ENCODE measurements at places on chromosomes 6 and 20.

- no peak for DNase-seq
Measured at GRCh38 chr6:85920782-85921181, 278.1 kb upstream of the SYNCRIP start.

DNA sequence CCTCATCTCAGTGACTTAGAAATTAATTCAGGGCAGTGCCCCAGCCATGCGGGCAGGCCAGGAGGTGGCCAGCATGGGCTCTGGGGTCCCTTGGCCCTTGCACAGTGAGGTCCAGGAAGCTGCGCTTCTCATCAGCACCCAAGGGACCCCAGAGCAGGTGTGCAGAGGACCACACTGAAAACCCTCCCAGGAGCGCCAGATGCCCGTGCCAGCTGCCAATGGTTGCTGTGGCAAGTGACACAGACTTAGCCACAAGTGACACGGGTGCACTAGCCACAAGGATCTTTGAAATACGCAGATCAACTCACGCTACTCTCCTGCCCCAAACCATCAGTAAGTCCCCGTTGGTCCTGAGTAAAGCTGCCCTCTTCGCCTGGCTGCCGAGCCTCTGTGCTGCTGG is 88.1 kb downstream of the ERMARD start:
- no peak for DNase-seq

- DNase-seq = no peak
Measured at GRCh38 chr6:109073344-109074132, 21.1 kb downstream of the SESN1 start.

GRCh38 chr6:84156306-84156705 is 71.1 kb downstream of the CEP162 start:
- DNase-seq = no peak

GRCh38 chr20:18511571-18511970 is 3.8 kb downstream of the SEC23B start:
- DNase-seq = no peak

DNA sequence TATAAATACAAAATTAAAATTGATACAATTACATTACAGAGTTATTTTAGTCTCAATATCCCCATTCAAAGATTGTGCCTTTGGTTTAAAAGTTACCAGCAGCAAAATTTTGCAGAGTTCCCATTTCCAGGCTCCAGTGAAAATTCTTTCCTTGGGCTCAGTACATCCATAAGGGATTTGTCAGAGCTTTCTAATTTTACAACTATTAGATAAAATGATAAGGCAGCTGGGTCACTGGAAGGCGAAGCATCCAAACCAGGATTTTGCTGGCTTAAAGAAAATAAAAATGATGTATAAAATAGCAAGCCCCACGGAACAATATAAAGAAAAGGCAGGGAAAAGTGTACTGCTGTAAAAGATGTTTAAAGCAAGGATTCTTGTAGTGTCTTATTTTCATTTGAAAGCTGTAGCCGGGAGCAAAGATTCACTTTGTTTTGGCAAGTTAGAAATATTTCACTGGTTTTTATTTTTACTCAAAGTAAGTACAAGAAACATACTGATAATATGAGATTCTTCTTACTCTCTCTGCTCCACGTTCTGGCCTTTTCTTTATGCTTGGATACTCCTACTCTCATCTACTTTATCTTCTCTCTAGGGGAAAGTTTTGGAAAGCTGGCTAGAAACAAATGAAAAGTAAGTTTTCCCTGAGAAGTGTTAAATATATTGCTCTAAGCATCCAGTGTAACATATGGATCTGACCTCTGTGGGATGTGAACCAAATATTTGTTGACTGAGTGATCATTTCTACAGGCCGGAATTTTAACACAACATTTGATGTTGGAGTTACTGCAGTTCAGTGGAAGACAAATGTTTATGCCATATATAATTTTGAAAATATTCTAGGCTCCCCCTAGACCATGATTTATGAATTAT is 488.4 kb downstream of the PHF3 start:
- DNase-seq = no peak

GRCh38 chr6:3296537-3296936 is 37.8 kb downstream of the PSMG4 start:
- DNase-seq = no peak

- DNase-seq = no peak
Measured at GRCh38 chr6:132142768-132143167, 191.6 kb upstream of the CCN2 start.

DNA sequence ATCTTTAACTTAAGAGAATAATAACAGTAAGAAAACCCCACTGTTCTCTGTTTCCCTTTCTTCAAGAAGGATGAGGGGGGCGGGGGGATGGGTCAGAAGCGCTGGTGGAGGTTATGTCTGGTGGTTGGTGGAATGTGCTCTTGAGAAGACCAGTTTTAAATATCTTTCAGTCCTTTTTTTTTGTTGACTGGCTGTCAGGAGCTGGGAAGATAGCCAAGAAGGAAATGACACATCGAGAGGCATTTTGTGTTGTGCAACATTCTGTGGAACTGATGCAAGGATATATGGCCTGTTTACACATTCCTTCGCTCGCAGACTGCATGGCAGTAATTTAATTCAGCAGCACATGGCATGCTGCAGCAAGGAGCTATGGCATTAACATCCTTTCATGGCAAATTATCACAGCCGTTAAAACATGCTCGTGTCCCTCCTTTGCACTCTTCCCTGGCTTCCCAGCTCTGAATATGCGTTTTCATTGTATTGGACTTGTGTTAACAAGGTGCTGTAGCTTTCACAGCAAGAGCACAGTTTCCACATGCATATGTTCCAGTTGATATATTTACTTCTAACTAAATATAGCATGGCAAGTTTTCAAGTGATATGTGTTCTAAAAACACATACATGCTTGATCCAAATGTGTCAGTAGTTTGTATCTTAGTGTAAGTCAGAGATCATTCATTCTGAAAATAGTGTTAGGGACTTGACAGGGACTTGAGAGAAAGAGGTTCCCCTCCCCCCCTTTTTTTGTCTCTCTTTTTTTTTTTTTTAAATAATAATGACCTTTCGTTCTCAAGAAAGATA is 68.2 kb upstream of the SUPT3H start:
- no peak for DNase-seq

GRCh38 chr6:148311966-148312669 is 30.5 kb upstream of the SASH1 start:
- DNase-seq = no peak

DNA sequence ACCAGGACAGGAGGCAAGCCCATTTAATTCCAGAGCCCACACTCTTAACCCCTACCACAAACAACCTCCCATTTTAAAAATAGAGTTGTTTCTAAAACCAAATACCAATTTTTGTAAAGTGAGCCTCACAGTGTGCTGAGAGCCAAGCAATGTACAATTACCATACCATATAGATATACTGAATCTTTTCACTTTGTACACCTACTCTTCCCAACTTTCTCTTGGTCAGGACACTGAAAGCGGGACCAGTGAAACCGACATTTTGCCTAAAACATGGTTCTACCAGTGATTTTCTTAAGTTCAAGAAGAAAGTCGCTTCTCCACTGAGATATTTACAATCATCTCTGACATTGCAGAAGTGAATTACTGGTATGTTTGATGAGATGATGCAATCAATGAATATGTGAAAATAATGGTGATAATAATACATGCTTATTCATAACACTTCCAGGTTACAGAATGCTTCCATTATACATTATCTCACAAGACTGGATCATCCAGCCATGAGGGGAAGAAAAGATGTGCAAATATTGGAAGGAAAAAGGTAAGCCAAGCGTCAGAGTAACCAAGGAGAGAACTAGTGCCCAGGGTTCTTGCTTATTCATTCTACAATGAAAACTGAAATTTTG is 74.1 kb downstream of the HIVEP2 start:
- no peak for DNase-seq

Measured in activated T-helper 1 cell treated with anti-CD3 and anti-CD28 coated beads, Interleukin-2, amount 50 U/mL, for 16 hours (primary cell).